ENCODE measurements at places on chromosomes 1 and 21. TPM values are rescaled to one million over a fixed set of nuclear protein-coding genes. Genes with fewer than 3 reads are reported as not detected.

The TSPEAR gene
- not detected for total RNA-seq

The AMY1C gene
- not detected for total RNA-seq

The S100A2 gene
- total RNA-seq = 2.4 TPM

The BCL2L15 gene
- total RNA-seq = 0.11 TPM

The GRHL3 gene
- total RNA-seq = not detected

The PRAMEF20 gene
- not detected for total RNA-seq

The CTSE gene
- not detected for total RNA-seq

The LAMC2 gene
- total RNA-seq = 1.4 TPM

The IL20 gene
- not detected for total RNA-seq
